Suprapubic skin (tissue), 4 donors: ENCODE measurements at places on chromosomes 13 and 19.

DNA sequence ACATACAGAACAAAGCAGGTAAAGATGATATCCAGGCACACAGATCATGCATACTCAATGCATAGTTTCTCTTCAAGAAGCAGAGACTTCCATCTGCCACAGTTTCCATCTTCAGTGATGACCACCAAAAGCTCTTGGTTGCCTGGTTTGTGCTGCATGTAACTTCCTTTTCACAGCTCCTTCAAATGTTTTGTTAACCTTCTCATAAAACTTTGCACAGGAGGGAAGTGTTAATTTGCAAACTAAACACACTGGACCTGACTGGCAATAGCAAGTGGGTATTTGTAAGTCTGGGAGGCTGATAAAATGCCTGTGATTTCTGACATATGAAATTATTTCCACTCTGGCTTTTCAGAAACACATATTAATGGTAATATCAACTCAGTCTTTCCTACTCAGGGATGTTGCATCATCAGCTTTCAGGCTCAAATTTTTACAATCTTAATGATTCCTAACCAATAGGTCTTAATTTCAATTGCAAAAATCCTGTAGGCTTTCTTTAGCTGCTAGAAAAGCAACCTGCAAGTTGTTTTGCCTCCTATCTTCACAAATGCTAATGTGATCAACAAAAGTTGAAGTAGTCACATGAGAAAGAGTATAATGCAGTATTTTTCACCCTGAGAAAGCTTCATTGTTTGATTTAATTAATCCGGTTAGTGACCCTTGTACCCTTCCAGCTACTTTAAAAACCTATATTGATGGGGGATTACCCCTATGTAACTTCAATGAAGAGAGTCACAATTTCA, 575.6 kb downstream of the DIAPH3 start:
- no peak for DNase-seq

- DNase-seq, result no peak
These were observed 36.5 kb upstream of the OLFM4 start for GRCh38 chr13:52992110-52992509.

DNA sequence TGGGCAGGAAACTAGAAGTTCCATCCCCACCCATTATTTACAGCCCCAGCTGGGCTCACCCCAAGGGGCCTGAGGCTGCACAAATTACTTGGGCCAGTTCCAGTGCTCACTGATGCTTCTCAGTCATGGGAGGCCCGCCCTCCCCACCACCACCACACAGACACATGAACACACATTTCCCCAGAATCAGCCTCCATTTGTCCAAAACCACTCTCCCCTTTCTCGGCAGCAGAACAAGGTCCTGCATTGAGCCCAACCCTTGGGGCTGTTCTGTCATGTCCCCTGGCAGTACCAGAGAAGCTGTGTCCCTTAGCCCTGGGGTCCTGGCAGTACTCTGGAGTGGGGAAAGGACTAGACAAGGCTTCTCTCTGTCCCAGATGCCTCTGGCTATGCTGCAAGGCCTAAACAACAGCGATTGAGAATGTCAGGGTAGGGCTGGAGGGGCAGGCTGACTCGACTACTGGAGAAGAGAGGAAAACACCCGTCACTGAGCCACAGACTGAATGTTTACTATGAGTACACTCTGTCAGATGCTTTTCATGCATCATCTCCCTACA, 21.8 kb downstream of the SAMD4B start:
- no peak for DNase-seq

- DNase-seq, result no peak
These were observed 323.9 kb downstream of the SLC7A1 start for GRCh38 chr13:29271606-29272005.
